ENCODE measurements at places on chromosomes 3 and 15.

DNA sequence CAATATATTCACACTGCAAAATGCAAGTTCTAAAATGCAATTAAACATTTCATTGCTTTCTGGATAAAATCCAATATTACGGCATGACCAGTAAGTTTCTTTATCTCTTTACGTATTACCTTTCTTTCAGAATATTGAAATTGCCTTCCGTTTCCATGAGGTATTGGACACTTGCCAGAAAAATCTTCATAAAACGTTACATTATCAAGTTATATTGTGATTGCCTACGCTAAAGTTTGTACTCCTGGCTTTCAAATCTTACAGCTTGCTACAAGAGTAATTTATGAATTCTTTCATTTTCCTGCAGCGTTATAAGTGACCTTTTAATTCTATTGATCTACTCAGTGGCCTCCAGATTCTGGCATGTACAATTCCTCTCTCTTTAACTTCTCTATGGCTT is 1349.3 kb downstream of the OTOL1 start:
- no peak for DNase-seq

- DNase-seq, result no peak
Measured at GRCh38 chr3:24533561-24534193, 39.0 kb upstream of the THRB start.

DNA sequence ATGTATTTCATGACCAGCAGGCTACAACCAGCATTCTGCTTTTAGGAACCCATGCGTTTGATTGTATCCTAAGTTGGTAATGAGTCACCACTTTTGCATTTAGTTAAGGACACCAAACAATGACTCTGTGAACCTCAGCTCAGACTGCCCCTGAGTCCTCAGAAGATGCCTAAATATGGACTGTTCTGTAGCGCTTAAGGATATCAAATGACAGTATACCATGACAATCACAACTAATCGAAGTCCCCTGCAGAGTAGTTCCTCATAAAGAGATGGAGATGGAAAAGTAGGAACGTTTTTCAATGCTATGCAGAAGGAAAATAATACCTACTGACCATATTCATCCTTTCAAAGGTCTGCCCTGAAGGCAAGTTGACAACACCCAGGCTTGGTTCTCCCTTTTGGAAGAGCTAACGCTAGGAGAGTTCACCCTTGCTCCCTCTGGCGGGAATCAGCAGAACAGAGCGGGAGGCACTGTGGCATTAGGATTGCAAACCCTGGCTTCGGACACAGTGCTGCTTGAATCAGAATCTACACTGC is 508.6 kb downstream of the FHIT start:
- DNase-seq, result no peak

DNA sequence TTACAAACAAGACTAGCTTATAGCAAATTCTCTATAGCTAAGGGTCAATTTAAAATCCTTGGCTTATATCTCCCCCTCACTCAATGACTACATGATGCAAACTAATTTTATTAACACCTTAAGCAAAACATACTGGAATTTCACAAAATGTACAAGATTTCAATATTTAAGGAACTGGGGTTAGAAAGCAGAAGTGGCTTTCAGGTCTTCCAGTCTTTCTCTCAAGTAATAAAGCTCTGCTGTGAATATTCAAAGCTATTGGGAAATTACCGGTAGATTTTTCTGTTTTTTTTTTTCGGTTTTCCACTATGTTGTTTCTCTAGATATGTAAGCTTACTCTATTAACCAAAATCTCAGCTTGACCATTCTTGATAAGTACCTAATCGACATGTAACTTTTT is 3.9 kb downstream of the EPM2AIP1 start:
- DNase-seq, result no peak

DNA sequence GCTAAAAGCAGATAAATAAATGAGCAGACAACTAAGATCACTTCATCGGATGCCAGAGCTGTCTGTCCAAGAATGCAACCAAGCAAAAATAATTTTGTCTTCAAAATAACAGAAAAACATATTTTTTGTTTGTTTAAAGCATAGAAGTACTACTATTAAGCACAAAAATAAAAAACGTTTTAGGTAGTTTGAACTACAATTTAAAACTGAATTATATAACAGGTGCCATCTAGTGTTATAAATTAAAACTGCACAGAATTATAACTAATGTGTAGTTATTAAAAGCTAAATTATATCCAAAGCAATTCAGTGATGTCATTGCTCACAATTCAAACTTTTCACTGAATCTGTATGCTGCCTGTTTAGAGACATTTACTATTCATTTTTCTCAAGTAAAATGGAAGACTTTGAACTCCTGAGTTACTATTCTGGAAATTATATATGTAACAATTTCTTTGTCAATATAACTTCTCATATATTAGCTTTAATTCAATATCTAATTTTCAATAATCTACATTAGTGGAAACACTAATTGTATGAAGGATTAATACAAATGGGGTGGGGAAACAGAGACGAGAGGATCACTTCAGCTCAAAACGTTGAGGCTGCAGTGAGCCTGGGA is 29.5 kb downstream of the LINS1 start:
- no peak for DNase-seq

- DNase-seq, result no peak
Measured at GRCh38 chr15:95329362-95329761, 1001.1 kb upstream of the NR2F2 start.

DNA sequence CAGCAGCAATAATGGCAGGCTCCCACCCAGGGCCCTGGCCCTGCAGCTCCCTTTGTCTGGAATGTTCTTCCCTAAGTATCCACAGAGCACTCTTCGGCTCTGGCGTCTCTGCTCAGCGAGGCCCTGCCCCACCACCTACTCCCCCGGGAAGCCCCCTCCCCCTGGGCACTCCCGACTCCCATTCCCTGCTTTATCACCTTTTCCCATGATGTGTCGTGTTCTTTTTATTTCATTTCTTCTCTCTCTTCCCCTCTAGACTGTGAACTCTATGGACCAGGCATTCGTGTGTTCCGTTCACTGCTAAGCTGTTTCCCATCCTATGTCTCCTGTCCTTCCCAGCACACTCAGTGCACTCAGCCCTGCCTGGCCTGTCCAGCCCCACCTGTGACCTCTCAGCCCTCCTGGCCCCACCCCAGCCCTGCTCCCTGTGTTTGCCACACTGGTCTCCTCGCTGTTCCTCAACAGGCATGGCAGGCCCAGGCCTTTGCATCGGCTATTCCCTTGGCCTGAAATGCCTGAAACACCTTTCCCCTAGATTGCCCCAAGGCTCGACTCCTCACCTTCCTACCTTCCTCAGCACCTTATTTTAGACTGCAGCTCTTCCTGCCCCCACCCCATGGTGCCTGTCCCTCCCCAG is 107.4 kb downstream of the TPRA1 start:
- DNase-seq, result peak; percentile 42

DNA sequence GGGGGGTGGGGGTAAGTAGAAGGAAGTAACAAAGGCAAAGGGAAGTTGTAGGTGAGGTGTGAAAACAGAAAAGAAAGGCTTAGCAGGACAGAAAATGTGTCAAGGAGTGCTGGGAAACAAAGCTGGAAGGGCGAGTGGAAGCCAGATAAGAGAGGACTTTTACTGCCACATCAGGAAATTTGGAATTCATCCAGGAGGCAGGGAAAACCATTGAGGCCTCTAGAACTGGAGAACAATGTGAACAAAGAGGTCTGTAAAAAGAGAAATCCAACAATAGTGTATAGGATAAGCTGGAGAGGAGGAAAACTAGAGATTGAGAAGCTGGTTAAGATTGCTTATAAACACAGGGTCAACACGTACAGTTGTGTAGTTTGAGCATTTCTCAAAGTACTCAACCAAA is 116.6 kb downstream of the NTRK3 start:
- no peak for DNase-seq

DNA sequence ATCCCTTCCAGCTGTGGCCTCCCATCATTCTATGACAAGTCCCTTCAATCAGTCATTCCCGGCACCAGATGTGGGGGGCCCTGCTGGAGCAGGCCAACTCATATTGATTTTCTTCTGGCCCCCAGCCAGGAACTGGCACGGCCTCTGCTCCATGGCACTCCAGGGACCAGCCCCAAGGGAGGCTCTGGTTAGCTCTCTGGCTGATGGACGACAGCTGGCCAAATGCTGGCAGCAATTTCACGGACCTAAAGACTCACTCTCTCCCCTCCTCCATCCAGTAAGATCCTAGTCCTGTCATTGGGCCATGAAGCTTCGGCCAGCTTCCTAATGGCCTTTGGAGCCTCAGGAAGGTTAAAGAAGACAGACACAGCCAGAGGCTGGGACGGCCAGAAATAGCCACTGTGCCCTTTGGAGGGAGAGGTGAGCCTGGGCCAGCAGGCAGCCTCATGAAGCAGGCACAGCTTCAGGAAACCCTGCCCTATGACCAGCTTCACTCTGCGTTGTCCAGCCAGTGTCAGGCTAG is 131.0 kb downstream of the MEX3B start:
- no peak for DNase-seq

DNA sequence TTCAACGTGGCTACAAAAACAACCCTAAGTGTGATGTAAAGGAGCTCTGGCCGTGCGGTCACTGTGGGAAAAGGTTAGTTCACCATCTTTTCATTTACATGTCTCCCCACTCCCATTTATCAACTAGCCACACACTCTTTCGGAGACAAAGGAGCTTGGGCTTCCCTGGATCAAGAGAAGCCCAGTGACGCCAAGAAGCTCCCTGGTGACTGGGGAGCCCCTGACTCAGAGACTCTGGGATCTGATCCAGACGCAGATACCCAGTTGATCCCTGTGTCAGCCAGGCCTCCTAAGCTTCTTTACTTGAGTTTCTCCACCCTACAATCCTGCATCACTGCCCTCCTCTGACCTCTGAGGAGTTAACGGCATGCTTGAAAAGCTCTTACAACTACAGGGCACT is 43.9 kb downstream of the HEG1 start:
- DNase-seq, result no peak
